NCI-H1048 (cell line): ENCODE measurements at places on chromosomes 7 and 10.

DNA sequence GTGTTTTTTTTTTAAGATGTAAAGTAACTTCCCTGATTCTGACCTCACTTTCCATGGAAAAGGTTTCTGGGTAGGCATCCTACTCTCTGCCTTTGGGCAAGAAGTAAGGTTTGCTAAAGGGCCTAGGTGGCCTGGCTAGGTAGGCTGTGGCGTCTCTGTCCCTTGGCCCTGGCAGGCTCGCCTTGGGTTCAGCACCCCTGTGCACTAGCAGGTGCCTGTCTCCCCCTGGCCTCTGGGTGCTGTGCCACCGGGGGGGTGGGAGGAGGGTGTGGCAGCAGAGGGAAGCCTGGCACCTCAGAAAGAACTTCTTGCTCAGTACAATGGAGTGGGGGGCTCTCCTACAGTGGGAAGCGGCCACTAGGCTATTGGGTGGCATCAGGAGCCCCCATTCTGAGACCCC lies 14.0 kb downstream of the TECPR1 start:
- no peak for DNase-seq

DNA sequence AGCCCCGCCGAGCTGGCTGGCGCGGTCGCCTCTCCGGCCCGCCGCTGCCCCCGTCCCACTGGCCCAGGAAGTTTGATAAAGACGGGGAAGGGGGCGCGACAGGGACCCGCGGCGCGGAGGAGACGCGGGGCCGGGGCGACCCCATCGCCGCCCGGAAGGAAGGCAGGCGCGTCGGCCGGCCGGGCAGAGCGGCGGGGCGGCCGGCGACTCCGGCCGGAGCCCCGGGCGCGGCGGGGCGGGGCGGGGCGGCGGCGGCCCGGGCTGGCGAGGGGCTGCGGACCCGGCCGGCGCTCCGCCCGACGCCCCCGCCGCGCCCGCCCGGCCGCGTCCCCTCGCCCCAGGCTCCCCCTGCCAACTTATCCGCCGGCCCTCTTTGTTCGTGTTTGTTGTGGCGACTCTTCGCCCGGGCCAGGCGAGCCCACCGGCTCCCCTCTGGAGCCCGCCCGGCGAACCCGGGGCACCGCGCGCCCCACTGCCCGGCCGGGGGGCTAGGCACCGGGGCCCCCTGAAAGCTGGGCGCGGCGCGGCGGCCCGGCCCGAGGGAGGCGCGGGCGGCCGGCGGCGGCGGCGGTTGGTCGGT lies 571 bp downstream of the KDM7A start:
- no peak for DNase-seq

- no peak for DNase-seq
Measured at GRCh38 chr7:33832271-33832721, 73.0 kb upstream of the BMPER start.

DNA sequence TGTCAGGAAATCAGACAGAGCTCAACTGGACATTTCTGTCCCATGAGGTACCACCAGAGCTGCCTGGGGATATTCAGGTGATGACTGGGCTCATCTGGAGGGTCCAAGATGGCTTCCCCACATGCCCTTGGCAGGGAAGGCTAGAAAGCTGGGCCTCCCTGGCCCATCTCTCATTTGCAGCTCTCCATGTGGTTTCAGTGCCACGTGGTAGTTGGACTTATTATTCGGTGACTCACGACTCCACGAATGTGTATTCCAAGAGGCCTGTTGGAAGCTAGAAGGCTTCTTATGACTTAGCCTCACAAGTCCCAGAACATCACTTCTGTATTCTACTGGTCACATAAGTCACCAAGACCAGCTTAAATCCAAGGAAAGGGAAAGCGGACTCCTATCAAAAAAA lies 22.8 kb downstream of the NSMCE4A start:
- DNase-seq, result no peak

DNA sequence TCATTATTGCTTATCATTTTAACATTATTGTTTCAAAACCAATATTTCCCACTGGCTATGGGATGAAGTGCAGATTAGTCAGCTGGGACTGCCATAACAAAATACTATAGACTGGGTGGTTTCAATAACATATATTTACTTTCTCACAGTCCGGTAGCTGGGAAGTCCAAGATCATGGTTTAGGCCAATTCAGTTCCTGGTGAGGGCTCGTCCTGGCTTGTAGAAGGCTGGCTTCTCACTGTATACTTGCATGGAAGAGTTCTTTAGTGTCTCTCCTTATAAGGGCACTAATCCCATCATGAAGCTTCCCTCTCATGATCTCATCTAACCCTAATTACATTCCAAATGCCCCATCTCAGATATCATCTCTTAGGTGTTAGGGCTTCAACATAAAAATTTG lies 101.3 kb downstream of the CHRM2 start:
- DNase-seq, result no peak

- no peak for DNase-seq
Measured at GRCh38 chr10:112279433-112279832, 3.8 kb upstream of the TECTB start.

DNA sequence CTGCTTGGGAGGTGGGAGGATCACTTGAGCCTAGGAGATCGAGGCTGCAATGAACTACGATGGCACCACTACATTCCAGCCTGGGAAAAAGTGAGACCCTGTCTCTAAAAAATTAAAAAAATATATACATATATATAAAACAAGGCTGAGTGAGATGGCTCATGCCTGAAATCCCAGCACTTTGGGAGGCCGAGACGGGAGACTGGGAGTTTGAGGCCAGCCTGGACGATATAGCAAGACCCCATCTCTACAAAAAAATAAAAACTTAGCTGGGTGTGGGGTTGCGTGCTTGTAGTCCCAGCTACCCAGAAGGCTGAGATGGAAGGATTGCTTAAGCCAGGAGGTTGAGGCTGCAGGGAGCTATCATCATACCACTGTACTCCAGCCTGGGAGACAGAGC lies 87.6 kb downstream of the CARD11 start:
- DNase-seq, result no peak

- no peak for DNase-seq
Measured at GRCh38 chr7:27576360-27576944, 86.2 kb downstream of the HIBADH start.

- no peak for DNase-seq
Measured at GRCh38 chr10:97355571-97355975, 21.0 kb upstream of the FRAT2 start.

- DNase-seq, result no peak
Measured at GRCh38 chr10:110376767-110377160, 72.0 kb upstream of the SMNDC1 start.

DNA sequence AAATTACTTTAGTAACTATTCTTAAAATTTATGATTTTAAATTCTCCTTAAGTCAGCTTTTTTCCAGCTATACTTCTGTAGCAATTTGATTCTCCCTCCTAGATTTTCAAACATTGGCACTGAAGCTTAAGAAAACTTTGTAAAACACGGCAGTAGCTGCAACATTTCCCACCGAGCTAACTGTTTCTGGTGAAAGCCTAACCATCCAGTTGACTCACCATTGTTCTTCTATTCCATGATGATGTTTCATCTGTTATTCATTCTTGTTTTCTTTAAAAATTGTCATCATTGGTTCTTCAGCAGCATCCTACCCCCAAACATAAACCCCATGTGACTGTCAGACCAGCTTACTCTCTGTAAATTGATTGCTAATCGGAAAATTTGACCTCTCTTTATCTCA lies 312.3 kb downstream of the DGKB start:
- no peak for DNase-seq

- no peak for DNase-seq
Measured at GRCh38 chr10:125094806-125095205, 65.6 kb downstream of the CTBP2 start.

- no peak for DNase-seq
Measured at GRCh38 chr10:74081192-74081803, 69.3 kb downstream of the AP3M1 start.

GRCh38 chr10:35834877-35835494 lies 192.9 kb upstream of the FZD8 start:
- DNase-seq, result no peak

DNA sequence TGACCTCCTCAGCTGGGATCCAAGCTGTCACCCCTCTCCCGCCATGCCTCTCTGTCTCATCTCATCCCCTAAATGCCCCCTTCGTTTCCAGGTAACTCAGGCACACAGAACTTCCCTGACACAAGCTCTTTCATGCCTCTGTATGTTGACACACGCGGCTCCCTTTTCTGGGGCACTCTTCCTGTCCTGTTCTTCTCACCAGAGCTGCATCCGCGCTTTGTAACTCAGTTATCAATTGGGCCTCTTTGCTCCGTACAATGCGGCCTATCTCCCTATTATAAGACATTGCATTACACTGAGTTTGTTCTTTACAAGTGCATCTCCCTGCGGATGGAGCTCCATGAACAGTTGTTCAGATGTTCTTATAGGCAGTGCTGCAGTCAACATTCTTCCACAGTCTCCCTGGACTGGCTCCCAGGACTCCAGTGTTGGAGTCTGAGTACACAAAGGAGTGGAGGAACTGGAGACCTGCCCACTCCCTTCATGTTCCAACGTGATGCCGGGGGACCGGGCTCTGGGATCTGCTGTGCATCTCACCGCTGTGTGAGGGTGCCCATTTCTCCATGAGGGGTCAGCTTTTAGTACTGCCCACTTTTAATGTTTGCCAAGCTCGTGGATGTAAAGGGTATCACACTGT lies 56.9 kb upstream of the TNS3 start:
- no peak for DNase-seq

- no peak for DNase-seq
Measured at GRCh38 chr10:126197036-126197543, 191.2 kb downstream of the ADAM12 start.

GRCh38 chr10:36281831-36282331 lies 639.8 kb upstream of the FZD8 start:
- DNase-seq, result no peak

DNA sequence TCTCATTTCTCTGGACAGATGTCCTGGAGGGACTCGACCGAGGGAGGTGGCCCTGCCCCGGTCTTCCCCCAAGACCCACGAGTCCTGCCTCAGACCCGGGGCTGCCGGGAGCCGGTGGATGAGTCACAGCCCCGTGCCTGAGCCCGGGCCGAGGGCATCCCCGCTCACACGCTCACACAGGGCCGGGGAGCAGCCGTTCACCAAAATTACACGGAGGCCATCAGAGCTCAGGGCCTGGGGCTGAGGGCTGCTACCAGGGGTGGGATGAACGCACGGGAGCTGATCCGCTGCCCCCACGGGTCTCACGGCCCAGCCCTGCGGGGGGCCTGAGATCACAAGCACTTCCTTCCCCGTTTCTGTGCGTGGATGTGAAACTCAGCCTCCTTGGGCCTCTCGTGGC lies 17.5 kb downstream of the FAM20C start:
- no peak for DNase-seq

DNA sequence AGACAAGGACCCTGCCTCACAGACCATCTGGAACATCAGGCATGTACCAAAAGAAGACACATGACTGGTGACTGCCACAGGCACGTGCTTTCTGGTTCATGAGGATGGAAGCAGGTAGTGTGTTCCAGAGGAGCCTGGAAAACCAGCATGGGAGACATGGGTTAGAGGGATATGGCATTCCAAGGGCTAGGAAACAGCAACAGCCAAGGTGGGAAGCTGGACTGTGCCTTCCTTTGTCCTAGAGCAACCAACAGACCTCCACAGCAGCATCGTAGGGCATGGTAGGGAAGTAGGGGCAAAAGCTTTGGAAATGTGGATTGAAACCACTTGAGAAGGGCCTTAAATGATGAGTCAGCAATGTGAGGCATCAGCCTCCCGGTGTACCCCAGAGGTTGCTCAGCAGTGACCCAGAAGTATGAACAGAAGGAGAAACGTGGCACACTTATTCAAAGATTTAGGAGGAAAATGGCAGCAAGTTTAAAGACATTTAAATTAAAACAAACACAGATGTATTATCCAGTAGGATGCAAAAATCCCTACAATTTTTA lies 51.0 kb downstream of the PRLHR start:
- no peak for DNase-seq

- DNase-seq, result no peak
Measured at GRCh38 chr10:47401210-47401609, 17.1 kb upstream of the ZNF488 start.

GRCh38 chr7:133061357-133061756 lies 20.5 kb downstream of the CHCHD3 start:
- no peak for DNase-seq

- no peak for DNase-seq
Measured at GRCh38 chr7:49718760-49719159, 54.7 kb upstream of the VWC2 start.

GRCh38 chr10:89505640-89506275 lies 29.6 kb downstream of the SLC16A12 start:
- no peak for DNase-seq

- no peak for DNase-seq
Measured at GRCh38 chr7:81608748-81609382, 161.0 kb downstream of the HGF start.

GRCh38 chr10:78800535-78801320 lies 268.0 kb upstream of the ZMIZ1 start:
- no peak for DNase-seq

- DNase-seq, result no peak
Measured at GRCh38 chr10:110141871-110142635, 65.4 kb upstream of the MXI1 start.

GRCh38 chr7:44491229-44491628 lies 771 bp upstream of the NUDCD3 start:
- DNase-seq, result no peak

DNA sequence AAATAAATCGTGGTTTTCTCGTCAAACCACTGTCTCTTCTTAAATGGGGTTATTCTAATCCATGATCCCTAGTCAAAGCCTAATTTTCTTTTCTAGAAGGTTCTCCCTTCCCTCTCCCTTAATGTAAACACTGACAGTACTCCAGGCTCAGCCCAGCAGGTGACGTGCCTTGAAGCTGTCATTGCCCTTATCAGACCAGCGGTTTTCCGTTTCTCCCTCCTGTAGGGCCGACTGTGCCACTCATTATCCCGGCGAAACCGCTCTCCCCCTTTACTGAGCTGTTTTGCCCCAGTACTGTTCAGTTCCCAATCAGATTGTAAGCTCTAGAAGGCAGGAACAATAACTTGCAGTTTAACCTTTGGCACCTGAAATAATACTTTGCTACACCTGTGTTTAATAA lies 153.5 kb upstream of the RHEB start:
- DNase-seq, result no peak

GRCh38 chr7:5266191-5267028 lies 16.3 kb upstream of the SLC29A4 start:
- DNase-seq, result no peak

GRCh38 chr7:7486362-7486761 lies 49.3 kb downstream of the COL28A1 start:
- DNase-seq, result no peak

- DNase-seq, result no peak
Measured at GRCh38 chr7:100219271-100219737, 445 bp upstream of the PVRIG start.

GRCh38 chr7:1940863-1941262 lies 270.8 kb downstream of the ELFN1 start:
- no peak for DNase-seq

DNA sequence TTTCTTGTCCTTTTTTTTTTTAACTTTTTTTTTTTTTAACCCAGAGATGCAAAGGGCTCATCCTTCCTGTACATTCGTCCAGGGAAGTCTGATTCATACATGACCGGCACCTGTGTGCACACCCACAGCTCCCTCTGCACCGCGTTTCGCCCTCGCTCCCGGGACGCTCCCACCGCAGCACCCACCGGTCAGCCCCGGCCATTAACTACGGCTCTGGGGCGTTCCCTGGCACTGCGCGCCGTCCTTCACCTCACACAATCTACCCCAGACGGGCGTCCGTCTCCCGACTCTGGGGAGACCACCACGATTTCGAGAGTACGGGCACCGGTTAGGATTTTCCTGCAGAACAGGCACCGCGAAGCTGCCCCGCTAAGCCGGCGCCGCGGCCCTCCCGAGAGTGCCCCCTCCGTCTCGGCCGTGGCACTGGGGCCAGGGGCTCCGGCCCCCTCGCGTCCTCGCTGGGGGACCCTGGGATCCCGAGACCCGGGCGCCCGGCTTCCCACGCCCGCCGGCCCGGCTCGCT lies 452 bp downstream of the ATE1 start:
- DNase-seq, result no peak
